ENCODE measurements at places on chromosomes 12 and 14.

DNA sequence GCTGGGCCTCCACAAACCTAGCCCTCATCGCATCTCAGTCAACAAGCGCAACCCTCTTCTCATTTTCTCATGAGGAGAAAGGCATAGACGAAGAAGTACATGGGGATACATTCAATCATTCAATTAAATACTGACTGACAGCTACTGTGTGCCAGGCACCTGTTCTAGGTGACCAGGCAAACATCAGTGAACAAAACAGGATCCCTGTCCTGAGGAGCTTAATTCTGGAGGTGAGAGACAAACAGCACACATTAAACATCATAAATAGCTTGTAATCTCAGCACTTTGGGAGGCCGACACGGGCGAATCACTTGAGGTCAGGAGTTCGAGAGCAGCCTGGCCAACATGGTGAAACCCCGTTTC, 362 bp upstream of the ACYP1 start:
- peaks cover 19% of the 10 kb centered on the region for H3K36me3 ChIP-seq
- DNase-seq = no peak
- peak overlapping the region; percentile 100 for H3K4me3 ChIP-seq
- peaks cover 19% of the 10 kb centered on the region for H3K4me1 ChIP-seq
- peak overlapping the region; percentile 94 for H3K27ac ChIP-seq

- DNase-seq = no peak
- no peak overlapping the region for H3K4me3 ChIP-seq
- no peak overlapping the region for H3K27ac ChIP-seq
- H3K4me1 ChIP-seq = no peaks in the 10 kb centered on the region
- H3K36me3 ChIP-seq = no peaks in the 10 kb centered on the region
Observed at GRCh38 chr14:36646664-36647416, 14.8 kb upstream of the PAX9 start.

GRCh38 chr14:89651805-89652204, 234.8 kb upstream of the FOXN3 start:
- H3K36me3 ChIP-seq = no peaks in the 10 kb centered on the region
- no peak for DNase-seq
- no peak overlapping the region for H3K27ac ChIP-seq
- peaks cover 22% of the 10 kb centered on the region for H3K4me1 ChIP-seq
- H3K4me3 ChIP-seq = peak overlapping the region; percentile 2

GRCh38 chr12:91172096-91172495, 10.5 kb downstream of the DCN start:
- DNase-seq = no peak
- H3K27ac ChIP-seq = no peak overlapping the region
- no peak overlapping the region for H3K4me3 ChIP-seq
- H3K27me3 ChIP-seq = peaks cover 2% of the 10 kb centered on the region

GRCh38 chr12:13817131-13817530, 164.3 kb downstream of the GRIN2B start:
- peaks cover 13% of the 10 kb centered on the region for H3K27me3 ChIP-seq
- H3K27ac ChIP-seq = no peak overlapping the region
- H3K4me3 ChIP-seq = no peak overlapping the region
- H3K36me3 ChIP-seq = no peaks in the 10 kb centered on the region
- DNase-seq = no peak
